ENCODE measurements at places on chromosomes 2 and 18. TPM values are rescaled to one million over a fixed set of nuclear protein-coding genes. Genes with fewer than 3 reads are reported as not detected.

CNGA3 gene
- total RNA-seq, result not detected

- no peak for DNase-seq
Measured at GRCh38 chr18:34752056-34752455, 42.0 kb downstream of the DTNA start.

- no peak for DNase-seq
Measured at GRCh38 chr2:66960161-66960560, 437.0 kb upstream of the ETAA1 start.

- DNase-seq, result no peak
Measured at GRCh38 chr18:74242438-74243096, 49.2 kb downstream of the CYB5A start.

GRCh38 chr18:63824220-63824525 is 49.0 kb downstream of the SERPINB7 start:
- DNase-seq, result no peak

GRCh38 chr2:240520974-240521350 is 36.8 kb downstream of the ANKMY1 start:
- DNase-seq, result no peak

GRCh38 chr2:158489366-158490112 is 32.8 kb downstream of the PKP4 start:
- peak; percentile 33 for DNase-seq

DNA sequence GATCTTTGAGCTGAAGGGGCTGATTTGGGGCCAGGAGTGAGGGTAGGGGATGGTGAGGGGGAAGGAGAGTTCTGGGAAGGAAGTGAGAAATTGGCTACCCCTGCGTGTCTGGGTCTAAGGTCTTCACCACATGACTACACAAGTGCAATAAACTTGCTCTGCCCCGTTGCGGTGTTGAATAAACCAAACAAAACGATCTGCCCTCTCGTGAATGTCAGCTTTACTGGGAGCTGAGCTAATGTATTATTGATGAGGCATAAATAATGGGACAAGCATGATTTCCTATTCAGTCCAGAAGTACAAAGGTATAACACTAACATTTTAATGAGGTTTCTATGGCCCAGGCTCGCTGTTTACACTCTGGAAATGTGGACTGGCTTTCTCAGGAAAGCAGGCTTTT is 8.0 kb upstream of the CFAP221 start:
- no peak for DNase-seq

DNA sequence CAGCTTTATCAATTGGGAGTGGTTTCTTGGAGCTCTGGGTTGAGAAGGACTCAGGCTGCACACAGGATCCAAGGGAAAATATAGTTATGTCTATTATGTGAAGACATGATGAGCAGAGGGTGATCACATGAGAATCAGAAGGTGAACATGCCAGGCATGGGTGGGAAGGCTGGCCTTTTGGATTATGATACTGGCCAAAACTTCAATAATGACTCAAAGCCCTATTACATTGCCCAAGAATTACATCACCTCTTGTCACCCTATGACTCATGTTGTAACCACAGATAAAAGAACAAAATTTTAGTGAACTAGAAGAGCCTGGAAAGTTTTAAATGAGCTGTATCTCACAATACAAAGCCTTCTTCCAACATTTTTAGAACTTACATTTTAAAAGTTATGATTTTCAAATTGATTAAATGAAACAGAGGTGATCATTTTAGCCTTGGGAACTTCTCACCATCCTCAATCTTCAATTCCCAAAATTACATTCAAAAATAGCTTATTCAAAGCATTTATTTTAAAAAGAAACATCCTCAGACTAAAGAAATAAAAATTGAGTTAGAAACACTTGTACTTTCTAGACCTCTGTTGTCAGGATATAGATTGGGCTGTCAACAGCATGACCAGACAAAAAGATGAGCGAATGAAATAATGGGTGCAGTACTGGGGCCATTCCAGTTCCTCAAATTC is 428.3 kb downstream of the MBD2 start:
- DNase-seq, result no peak

DNA sequence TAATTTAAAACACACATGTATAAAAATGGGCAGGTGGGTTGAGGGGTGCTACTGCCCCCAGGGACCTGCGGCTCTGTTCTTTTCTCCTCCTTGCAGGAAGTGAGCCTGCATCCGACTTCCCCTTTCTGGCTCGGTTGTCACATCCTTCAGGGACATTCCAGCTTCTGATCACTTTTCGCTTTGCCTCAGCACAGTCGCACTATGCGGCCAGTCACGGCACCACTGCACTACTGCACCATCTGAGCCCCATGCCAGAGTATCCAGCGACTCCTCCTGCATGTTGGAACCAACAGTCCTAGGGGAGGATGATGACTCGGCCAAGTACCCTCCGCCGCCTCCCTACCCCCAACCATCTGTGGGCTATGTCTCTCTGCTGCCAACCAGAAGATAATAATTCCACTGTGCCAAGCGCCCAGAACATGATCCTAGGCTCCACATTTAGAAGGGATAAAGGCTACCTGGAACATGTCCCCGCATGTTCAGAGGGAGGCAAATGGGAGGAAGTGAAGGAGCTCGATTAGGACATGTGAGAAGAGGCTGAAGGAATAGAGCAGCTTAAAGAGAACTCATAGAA is 17.6 kb downstream of the CDC42EP3 start:
- DNase-seq, result no peak

DNA sequence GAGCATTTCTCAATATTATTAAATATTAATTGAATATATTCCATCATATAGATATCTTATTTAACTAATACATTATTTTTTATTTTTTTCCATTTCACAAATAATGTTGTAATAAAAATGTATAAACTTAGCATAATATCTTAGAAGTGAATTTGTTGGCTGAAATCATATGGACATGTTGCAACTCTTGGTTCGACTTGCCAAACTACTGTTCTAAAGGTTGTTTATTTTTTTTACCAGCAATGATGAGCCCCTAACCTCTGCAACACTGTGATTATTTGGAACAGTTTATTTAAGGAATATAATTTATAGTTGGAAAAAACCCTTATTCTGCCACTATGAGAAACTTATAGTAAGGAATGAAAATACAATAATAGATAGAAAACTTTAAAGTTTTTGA is 8.8 kb upstream of the NAB1 start:
- DNase-seq, result no peak

DNA sequence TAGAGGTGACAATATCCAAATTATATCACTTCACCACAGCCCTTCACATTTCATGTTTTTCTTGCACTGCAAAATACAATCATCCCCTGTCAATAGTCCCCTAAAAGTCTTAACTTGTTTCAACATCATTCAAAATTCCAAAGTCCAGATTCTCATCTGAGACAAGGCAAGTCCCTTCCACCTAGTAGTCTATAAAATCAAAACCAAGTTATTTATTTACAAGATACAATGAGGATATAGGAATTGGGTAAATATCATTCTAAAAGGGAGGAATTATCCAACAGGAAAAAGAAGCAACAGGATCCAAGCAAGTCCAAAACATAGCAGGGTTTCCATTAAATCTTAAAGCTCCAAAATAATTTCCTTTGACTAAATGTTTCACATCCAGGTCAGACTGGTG is 1076.1 kb upstream of the TMEFF2 start:
- no peak for DNase-seq

- no peak for DNase-seq
Measured at GRCh38 chr18:11653521-11653920, 35.5 kb upstream of the GNAL start.

FTCDNL1 gene
- total RNA-seq, result 0.38 TPM

CHRND gene
- not detected for total RNA-seq
